Astrocyte (in vitro differentiated cells and primary cell): ENCODE measurements at places on chromosomes 13 and 19. TPM values are rescaled to one million over a fixed set of nuclear protein-coding genes. Genes with fewer than 3 reads are reported as not detected.

VSTM2B gene
- total RNA-seq = not detected in 2 replicates

MYBPC2 gene
- total RNA-seq = not detected in 2 replicates

ZNF628 gene
- total RNA-seq = 9.9 and 11.9 TPM in 2 replicates

HIF3A gene
- total RNA-seq = 12.6 and 15.6 TPM in 2 replicates

C19orf81 gene
- total RNA-seq = not detected in 2 replicates

CYP4F2 gene
- total RNA-seq = not detected in 2 replicates

ZNF507 gene
- 12.4 and 14.7 TPM in 2 replicates for total RNA-seq

PRR36 gene
- total RNA-seq = 0.55 and 1.3 TPM in 2 replicates

KLK4 gene
- total RNA-seq = not detected in 2 replicates

ZNF443 gene
- 2.5 and 4.3 TPM in 2 replicates for total RNA-seq

GNA15 gene
- total RNA-seq = not detected in 2 replicates

ZNF667 gene
- total RNA-seq = 0.50 and 0.64 TPM in 2 replicates

MCEMP1 gene
- total RNA-seq = not detected in 2 replicates

C19orf73 gene
- 0.73 and 1.4 TPM in 2 replicates for total RNA-seq

LPAR6 gene
- total RNA-seq = 3.7 and 4.1 TPM in 2 replicates

VAV1 gene
- not detected in 2 replicates for total RNA-seq

KISS1R gene
- total RNA-seq = not detected in 2 replicates

RAP2A gene
- total RNA-seq = 46.6 and 53.0 TPM in 2 replicates

TNFSF11 gene
- total RNA-seq = not detected in 2 replicates

SELENOW gene
- 257 and 279 TPM in 2 replicates for total RNA-seq

ZNF90 gene
- total RNA-seq = 3.1 and 5.8 TPM in 2 replicates

LSR gene
- total RNA-seq = 8.4 and 18.1 TPM in 2 replicates

CABP5 gene
- not detected in 2 replicates for total RNA-seq

KIR3DL1 gene
- not detected in 2 replicates for total RNA-seq

TNNI3 gene
- not detected in 2 replicates for total RNA-seq
